ENCODE measurements at places on chromosomes 2 and 18.

DNA sequence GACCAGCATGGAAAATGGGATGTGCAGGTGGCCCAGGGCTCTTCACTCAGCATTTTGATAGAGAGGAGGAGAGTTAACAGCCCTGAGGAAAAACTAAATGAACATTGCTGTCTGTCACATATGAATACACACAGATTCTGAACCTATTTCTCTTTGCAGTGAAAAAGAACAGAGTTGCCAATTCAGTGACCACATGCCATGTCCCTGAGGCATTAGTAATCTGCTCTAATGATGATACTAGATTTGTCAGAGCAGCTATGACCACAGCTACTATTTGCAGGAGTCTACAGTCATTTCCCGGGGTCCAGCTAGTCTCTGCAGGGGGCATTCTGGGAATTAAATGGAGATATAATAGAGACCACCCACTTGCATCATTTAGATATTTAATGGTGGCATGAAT lies 267.6 kb downstream of the TMX3 start:
- DNase-seq: no peak

GRCh38 chr18:74818516-74819175 lies 221.0 kb downstream of the ZNF407 start:
- DNase-seq: no peak

- DNase-seq: no peak
Observed at GRCh38 chr18:8252371-8252770, 356.9 kb upstream of the RAB12 start.

DNA sequence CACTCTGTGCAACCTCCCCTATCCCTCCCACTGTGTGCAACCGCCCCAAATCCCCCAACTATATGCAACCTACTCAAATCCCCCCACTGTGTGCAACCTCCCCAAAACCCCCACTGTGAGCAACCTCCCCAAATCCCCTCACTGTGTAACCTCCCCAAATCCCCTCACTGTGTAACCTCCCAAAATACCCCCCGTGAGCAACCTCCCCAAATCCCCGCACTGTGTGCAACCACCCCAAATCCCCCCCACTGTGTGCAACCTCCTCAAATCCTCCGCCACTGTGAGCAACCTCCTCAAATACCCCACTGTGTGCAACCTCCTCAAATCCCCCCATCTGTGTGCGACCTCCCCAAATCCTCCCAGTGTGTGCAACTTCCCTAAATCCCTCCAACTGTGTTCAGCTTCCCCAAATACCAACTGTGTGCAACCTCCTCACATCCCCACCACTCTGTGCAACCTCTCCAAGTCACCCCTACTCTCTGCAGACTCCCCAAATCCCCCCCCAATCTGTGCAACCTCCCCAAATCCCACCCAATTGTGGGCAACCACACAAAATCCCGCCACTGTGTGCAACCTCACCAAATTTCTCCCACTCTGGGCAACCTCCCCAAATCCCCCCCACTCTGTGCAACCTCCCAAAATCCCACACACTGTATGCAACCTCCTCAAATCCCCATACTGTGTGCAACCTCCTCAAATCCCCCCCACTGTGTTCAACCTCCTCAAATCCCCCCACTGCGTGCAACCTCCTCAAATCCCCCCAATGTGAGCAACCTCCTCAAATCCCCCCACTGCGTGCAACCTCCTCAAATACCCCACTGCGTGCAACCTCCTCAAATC lies 114.1 kb downstream of the TPO start:
- no peak for DNase-seq

- no peak for DNase-seq
Observed at GRCh38 chr18:43819397-43819796, 542.1 kb upstream of the SYT4 start.

- no peak for DNase-seq
Observed at GRCh38 chr18:48678237-48679115, 139.6 kb downstream of the CTIF start.

GRCh38 chr18:48545757-48546321 lies 7.0 kb downstream of the CTIF start:
- peak; percentile 59 for DNase-seq

GRCh38 chr2:168345601-168346000 lies 98.2 kb upstream of the STK39 start:
- no peak for DNase-seq

DNA sequence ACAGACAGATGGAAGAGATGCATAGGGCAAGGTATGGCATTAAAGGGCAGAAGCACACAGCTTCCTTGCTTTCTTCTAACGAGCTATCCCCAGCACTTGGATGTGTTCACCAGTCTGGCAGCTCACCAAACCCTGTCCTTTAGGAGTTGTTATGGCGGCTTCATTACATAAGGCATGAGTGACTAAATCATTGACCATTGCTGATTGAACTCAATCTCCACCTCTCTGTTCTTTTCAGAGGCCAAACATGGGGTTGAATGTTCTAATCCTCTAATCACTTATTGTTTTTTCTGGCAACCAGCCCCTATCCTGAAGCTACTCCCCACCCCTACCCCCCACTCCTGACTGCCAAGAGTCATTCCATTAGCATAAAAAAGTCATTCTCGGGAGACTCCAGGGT lies 301.8 kb downstream of the XIRP2 start:
- DNase-seq: no peak

DNA sequence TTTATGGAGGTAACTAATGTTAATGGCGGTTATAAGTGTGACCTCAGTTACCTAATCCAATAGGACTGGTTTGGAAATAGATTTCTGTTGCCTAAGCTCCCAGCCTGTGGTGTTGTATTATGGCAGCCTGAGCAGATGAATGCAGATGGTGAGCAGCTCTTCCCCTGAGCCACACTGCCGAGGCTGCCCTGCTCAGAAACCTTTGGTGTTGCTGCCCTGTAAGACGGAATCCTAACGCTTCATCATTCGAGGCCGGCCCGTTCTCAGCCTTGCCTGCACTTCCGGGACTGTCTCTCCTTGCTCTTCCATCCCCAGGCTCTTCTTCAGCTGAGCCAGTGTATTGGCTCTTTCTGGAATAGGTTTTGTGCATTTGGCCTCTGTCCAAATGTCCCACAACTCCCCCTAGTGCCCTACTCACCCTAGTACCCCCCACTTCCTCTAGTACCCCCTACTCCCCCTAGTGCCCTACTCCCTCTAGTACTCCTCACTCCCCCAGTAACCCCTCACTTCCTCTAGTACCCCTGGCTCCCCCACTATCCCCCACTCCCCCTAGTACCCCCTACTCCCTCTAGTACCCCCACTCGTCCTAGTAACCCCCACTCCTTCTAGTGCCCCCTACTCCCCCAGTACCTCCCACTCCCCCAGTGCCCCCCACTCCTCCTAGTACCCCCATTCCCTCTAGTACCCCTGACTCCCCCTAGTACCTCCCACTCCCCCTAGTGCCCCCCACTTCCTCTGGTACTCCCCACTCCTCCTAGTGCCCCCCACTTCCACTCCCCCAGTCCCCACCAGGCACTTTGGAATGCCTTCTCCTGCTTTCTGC lies 106.0 kb upstream of the TAF1B start:
- DNase-seq: no peak

DNA sequence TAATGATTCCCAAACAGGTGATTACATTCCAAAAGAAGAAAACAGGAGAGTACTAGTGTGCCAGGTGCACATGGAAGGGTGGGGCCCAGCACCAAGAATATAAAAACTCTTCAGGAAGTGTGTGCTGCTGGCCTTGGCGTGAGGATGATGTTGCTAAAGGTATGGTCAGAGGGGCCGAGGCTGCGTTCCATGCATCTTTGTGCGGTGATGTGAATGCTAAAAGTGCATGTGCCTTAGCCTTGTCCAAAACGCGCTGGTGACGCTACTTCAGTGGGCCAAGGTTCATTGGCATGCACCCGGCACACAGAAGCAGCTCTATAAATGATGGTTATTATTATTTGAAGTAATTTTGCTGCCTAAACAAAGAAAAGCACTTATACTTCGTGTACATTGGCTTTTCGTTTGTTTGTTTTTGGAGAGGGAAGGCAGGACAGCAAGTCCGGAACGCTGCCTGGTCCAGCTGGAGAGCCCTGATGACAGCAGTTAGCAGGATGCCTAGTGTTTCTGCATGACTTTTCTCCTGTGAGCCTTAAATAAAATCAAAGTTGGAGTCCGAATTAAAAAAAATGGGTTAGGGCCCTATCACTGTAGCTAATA lies 2.9 kb downstream of the ALKAL2 start:
- no peak for DNase-seq

DNA sequence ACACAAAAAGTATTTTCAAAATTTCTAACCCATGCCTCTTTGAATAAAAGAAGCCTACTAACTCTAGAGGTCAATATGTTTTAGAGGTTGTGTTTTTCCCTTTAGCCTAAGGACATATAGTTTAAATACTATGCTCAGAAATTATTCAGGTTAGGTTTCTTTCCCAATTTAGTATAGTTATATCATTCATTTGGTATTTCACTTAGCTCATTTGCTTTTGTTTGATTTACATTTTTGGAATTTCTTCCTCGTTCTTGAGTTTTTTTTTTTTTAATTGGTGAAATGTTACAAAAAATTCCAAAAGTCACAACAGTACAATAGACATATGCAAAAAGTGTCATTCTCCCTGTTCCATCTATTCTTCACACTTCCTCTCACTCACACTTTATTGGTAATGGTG lies 371.3 kb upstream of the TNP1 start:
- no peak for DNase-seq

GRCh38 chr18:79380816-79381806 lies 14.6 kb upstream of the NFATC1 start:
- DNase-seq: peak; percentile 88

DNA sequence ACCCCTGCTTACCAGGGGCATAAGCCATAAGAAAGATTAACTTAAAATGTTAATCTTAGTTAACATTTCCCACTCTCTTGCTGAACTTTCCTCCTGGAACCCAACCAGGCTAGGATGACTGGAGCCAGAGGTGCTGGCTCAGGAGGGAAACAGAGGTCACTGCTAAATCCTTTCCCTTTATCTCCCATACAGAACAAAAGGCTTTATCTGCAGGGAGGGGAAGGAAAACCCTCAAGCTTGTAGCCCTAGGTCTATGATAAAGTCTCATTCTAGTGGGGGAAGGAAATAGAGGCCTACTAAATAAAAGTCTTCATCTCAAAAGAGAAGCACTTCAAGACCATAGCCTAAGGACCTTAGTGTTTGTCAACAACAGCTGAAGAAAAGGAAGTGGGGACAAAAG lies 18.6 kb downstream of the HIBCH start:
- DNase-seq: no peak

GRCh38 chr2:196487417-196487816 lies 152.1 kb upstream of the CCDC150 start:
- no peak for DNase-seq

- no peak for DNase-seq
Observed at GRCh38 chr2:36339607-36340218, 15.9 kb upstream of the CRIM1 start.

DNA sequence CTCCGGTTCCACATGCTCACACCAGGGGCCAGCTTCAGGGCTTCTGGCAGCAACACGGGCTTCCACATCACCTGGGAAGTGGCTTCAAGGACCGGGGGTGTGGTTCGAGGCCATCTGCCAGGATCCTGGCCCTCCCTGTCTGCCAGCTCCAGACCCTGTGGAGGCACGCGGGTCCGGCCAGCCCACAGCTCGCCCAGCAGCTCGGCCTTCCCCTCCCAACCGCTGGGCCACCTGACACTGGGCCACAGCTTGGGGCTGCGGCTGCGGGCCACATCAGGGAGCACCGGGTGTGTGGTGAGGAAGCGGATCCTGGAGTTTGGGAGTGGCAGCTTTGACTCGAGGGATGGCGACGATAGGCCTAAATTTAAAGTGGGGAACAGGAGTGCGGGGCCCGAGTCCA lies 7.0 kb downstream of the C2orf81 start:
- DNase-seq: peak; percentile 63
